ENCODE measurements at places on chromosomes 4 and X.
A peak's percentile ranks its signal among the peaks of the same experiment; 100 is the strongest.

DNA sequence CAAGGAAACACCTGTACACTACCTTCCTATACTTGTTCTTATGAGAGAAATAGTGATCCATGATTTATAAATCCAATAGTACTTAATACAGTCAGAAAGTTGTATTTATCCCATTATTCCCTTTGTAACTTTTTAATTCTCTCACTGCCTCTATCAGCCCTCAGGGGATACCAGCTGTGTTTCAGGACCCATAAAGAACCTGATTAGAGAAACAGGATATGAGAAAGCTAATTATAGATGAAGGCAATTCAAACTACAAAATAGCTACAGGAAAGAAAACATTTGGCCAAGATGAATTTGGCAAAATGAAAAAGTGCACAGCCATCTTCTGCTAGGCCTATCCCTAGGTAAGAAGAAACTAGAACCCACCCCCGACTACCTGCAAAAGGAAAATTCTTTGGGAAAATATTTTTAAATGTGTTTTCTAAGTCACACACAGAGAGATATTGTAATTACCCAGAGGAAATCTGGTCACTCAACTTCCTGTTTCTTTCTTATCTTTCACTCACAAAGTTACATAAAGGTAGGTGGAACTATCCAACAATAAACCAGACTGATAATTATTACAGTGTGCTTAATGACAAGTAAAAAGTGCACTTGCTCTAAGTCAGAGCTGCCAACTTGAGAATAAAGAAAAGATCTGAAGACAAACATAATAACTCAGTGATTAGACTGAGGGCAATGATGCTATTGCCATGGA, 836.5 kb upstream of the HTR2C start:
- no peak for DNase-seq

- no peak for DNase-seq
These were observed 15.4 kb upstream of the CDKL5 start for GRCh38 chrX:18410038-18410437.

DNA sequence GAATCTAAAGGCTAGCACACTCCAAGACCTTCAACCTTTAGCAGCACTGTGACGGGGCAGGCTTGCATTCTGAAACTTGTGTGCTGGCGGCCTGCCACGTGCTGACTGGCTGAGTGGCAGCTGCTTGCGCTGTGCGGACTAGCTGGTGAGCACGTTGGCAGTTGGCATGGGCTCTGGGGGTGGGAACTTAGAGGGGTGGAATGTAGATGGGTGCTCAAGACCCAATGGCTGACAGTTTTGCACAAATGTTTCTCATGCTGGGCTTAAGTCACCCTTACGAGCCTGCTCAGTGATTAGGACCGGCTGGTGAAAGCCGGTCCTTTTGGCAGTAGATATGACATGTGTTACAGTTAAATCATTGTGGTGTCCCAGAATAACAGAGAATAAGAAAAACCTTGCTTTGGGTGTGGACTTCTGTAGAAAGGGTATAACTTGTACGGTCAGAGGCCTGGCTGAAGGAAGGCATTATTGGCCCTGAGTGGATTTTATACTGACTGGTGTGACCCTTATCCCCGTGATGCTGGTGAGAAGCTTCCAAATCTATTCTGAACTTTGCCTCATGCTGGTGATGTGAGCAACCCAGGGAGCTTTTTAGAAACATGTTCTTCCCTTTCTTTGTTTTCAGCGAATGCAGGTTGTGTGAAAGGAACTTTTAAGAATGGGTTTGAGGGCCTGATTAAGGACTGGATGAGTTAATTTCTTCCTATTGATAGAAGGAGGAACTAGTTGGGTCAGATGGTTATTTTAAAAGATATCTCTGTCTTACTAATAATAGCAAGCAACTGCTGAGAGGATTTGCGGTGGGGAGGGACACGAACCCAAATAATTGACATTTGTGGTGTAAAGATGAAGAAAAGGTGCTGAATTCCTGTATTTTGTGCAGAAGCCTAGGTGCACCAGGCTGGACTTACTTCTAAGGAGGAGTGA, 107.4 kb upstream of the SLC4A4 start:
- DNase-seq: peak; percentile 27

GRCh38 chr4:55318175-55319129, 27.6 kb upstream of the SRD5A3 start:
- DNase-seq: no peak

DNA sequence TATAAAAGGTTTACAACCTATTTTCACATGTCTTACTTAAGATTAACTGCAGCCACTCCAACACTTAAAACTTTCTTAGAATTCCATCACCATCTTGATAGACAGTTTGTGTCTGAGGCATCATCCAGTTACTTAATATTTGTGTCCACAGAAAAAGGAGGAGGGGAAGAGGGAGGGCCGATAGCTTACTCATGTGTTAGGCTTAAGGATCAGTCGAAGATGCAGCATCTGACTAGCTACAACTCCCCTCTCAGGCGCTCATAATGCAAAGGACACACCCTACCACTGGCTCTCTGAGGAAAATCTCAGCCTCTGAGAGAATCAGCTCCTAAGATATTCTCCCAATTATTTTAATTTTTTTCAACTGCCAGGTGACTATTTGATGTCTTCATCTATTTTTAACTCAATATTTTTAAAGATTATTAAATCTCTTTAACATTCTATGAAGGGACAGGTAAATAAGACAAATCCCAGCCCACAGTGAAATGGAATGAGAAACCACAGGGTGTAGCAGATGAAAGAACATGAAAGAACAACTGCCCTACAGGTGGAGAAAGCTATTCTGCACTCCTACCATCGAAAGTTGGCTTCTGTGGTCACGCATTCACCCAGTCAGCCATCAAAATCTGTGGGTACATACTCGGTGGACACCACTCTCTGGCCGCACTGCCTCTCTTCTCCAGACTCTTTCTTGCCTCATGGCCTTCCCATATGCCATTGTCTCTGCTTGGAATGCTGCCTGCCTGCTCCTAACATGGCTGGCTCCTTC, 48.0 kb downstream of the ARAP2 start:
- no peak for DNase-seq

Data from DMS 273 treated with DMSO at 0.1 percent for 48 hours (cell line).